ENCODE measurements at places on chromosomes 5 and 9.

DNA sequence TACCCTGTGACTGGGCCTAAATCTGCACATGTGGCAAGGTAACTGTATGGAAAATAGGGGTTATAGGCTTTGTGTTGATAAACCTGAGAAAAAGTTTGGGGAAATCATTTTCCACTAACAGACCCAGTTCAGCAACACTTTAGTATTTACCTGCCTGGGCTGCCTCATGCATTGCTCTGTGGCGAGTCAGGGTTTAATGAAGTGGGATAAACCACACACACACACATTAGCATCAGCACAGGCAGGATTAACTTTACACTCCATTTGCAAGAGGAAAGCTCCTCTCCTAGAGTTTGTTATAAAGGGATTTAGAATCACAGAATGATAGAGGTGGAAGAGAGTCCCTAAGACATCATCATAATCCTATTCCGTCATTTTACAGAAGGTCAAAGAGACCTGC lies 20.0 kb upstream of the ZCCHC7 start:
- no peak for DNase-seq

DNA sequence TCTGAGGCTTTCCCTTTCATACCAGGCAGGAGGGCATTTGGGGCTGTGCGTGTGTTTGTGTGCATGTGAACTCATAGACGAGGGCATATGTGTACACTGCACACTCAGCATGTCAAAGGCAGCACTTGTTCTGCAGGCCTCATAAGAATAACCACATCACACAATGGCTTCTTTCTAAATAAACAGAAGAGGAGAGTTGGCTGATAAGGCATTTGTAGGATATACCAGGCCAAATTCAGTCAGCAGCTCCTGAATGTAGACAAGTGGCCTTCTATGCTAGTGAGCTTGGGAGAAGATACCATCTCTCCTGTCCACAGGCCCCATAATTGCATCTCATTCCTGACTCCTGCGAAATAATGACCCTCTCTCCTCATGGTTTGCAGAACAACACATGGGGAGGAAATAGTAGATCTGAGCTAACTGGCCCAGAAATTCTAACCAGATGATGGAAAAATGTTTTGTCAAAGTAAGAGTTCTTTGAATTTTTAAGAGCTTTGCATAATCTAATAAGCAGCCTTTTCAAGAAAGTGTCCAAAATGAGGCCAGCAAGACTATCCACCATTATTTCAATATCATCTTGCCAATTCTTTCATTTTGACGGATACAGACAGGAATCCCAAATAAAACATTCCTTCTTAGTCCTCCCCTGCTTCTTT lies 60.5 kb upstream of the GAS1 start:
- no peak for DNase-seq

- DNase-seq, result no peak
Measured at GRCh38 chr9:91852801-91853347, 97.2 kb downstream of the ROR2 start.

GRCh38 chr5:173637340-173637739 lies 20.9 kb upstream of the BOD1 start:
- DNase-seq, result no peak

- no peak for DNase-seq
Measured at GRCh38 chr9:128232528-128233428, 29.6 kb downstream of the DNM1 start.

DNA sequence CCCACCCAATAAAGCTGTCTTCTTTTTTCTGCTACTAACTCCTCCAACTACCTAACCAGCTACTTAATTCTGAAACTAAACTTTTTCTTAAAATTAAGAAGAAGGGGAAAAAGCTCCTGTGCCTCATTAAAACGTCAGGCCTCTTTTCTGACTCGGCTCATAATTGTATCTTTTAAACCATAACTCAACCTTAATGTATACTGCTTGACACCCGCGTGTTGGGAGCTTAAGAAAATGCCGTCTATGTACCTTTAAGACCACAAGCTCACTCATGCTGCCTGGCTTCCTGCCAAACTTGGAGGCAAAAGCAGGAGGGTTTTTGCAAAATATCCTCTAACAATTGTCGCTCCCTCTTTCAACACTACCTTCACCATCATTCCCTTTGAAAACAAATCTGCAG lies 5.0 kb downstream of the EBF1 start:
- no peak for DNase-seq

- no peak for DNase-seq
Measured at GRCh38 chr9:91066042-91066415, 264.4 kb downstream of the SYK start.

DNA sequence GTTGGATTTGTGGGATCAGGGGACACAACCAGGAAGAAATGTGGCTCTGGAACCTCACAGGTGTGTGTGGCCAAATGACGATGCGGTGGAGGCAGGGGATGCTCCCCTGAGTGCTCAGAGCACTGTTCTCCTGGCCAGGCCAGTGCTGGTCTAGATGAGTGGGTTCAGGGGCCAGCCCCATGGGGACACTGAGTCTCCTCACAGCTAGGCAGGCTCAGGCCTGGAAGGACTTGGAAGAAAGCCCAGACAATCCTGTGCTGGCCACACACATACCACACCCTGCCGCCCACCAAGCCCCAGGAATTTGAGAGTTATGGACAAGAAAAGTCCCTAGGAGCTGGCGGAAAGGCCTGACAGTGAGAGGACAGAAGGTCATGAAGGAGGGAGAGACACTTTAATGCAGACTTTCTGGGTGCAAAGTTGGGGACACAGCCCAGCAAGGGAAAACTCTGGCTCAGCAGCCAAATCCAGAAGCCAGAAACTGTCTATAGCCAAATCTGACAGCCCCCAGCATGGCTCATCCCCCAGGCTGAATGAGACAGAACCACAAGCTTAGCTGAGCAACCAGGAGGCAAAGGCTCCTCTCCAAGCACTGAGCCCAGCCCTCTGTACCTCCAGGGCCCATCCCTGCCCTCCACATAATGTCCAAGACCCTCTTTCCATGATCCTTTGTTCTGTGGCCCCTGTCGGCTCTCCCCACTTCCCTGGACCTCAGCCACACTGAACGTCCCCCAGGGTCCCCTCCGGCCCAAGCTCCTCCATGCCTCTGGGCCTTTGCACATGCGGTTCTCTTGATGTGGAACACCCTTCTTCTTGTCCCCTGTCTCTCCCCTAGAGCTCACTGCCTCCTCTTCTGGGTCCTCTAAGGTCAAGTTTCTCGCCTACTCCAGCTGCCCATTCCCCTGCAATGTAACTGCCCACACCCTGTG lies 22.4 kb downstream of the LHX6 start:
- DNase-seq, result no peak

DNA sequence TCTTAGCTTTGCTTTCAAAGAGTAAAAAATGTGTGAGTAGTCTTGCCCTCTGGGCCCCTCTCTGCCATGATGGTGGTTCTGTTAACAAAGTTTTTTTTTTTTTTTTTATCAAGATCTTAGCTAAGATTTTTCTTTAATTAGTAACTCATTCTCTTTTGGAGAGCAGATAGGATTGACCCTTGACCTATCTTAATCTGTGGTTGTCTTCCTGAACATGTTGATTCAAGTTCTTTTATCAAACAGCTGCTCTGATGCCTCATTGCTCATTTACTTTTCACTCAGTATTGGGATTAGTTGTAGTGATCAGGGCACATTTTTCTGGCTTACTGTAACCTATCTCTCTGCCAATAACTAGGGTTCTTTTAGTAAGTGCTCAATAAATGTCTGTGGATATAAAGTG lies 106.3 kb downstream of the PCSK5 start:
- DNase-seq, result no peak

DNA sequence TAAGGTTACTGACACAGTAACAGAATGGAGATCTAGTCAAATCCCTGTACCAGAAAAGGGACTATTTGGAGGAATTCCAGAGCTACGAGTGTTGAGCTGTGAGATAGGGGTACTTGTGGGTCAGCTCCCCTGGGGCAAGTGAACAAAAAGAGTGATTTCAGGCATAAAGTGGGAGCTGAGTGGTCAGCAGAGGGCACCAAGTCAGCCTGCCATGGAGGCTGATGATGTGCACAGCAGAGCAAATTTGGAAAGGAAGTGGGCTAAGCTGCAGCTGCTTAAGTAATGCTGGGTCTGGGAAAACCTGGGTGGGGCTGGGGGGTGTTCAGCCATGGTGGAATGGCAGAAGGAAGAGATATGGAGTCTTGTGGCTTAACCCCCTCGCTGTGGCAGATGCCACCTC lies 327.9 kb downstream of the NTRK2 start:
- DNase-seq, result no peak

GRCh38 chr5:54259090-54259489 lies 51.3 kb downstream of the ARL15 start:
- DNase-seq, result no peak

DNA sequence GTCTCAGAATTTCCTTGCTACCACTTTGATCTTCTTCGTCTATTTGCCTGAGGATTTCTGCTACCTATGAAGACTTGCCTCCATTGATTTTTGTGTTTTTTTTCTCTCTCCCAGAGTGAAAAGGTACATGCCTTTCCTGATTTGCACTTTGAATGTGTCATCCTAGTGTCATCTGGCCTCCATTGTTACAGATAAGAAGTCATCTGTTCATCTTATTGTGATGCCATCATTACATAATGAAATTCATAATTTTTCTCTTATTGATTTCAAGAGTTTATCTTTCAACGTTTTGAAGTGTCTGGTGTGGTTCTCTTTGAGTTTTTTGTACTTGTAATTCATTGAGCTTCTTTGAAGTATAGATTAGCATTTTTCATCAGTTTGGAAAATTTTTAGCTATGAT lies 144.8 kb downstream of the SH3GL2 start:
- no peak for DNase-seq

- no peak for DNase-seq
Measured at GRCh38 chr5:79712741-79713140, 23.1 kb downstream of the CMYA5 start.

DNA sequence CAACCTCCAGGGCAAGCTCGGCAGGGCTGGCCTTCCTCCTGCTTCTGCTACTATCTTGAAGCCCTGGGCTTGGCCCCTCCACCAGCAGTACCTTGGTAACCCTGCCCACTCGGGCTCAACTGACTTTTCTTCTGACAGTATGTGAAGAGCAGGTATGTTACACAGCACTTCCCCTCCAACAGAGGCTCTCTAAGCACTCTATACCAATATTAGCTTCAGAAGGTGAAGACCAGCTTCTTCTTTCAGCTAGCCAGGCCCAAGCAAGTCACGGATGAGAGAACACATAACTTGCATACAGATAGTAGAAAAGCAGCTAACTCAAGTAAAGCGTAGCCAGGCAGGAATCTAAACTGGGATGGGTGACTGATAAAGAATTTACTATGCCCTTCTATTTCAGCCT lies 64.3 kb downstream of the FEM1C start:
- DNase-seq, result no peak

DNA sequence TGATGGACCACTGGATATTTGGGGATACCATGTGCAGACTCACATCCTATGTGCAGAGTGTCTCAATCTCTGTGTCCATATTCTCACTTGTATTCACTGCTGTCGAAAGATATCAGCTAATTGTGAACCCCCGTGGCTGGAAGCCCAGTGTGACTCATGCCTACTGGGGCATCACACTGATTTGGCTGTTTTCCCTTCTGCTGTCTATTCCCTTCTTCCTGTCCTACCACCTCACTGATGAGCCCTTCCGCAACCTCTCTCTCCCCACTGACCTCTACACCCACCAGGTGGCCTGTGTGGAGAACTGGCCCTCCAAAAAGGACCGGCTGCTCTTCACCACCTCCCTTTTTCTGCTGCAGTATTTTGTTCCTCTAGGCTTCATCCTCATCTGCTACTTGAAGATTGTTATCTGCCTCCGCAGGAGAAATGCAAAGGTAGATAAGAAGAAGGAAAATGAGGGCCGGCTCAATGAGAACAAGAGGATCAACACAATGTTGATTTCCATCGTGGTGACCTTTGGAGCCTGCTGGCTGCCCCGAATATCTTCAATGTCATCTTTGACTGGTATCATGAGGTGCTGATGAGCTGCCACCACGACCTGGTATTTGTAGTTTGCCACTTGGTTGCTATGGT lies 54.5 kb upstream of the HNRNPA0 start:
- DNase-seq, result no peak

- no peak for DNase-seq
Measured at GRCh38 chr5:132081458-132081857, 7.9 kb downstream of the CSF2 start.

GRCh38 chr9:135980926-135981630 lies 19.9 kb upstream of the UBAC1 start:
- DNase-seq, result no peak

DNA sequence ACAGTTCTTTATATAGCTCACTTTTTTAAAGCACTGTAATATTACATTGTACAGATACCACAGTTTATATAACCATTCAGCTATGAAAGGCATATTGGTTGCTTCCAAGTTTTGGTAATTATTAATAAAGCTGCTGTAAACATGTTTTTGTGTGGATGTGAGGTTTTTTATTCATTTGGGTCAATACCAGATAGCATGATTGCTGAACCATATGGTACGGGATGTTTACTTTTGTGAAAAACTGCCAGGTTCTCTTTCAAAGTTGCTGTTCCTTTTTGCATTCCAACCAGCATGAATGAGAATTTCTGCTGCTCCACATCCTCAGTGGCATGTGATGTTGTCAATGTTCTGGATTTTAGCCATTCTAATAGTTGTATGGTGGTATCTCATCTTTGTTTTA lies 439.6 kb upstream of the NMUR2 start:
- DNase-seq, result no peak

DNA sequence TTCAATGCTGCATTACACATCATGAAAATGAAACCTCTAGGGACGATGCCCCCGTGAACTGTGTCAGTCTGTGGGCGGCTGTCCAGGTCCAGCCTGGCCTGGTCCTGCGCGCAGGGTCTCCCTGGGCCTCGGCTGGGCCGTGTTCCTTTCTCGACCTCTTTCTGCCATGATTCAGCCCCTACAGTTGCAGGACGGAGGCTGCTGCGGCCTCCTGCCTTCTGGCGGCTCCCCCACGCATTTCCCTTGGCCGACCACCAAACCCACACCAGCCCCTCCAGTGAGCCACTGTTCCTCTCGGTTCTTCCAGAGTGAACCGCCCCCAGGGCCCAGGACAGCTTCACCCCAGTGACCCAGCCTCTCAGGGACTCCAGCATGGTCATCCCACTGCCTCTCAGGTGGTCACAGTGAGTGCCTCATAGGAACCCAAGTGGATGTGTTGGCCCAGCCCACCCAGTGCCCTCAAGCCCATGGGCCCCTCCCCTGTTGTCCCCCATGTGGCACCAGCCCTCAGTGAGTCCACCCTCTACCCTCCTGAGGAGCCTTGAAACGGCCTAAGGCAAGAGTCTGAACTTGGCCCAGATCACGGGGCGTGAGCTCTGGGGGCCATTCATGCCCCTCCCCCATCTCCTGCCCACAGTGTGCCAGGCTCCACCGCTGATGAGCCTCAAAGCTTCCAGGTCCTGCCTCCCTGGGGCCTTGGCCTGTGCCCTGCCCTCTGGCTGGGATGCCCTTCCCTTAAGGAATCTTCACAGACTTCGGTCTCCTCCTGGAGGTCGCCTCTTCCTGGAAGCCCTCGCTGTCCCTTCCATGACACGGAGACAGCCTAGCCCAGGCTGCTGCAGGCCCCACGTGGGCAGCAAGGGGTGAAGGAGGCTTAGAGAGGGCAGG lies 10.0 kb upstream of the CLIC3 start:
- DNase-seq, result no peak

DNA sequence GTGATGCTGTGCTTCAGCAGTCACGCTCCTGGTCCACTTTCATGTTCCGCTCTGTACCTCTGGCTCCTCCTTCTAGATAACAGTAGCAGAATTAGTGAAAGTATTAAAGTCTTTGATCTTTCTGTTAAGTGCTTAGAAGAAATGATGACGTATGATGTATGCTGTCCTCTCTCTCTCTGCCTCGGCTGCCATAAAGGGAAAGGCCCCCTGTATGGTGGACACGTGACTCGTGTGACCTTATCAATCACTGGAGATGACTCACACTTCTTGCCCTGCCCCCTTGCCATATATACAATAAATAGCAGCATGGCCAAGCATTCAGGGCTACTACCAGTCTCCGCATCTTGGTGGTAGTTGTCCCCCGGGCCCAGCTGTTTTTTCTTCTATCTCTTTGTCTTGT lies 100.3 kb downstream of the SYK start:
- no peak for DNase-seq

GRCh38 chr9:81605170-81605670 lies 84.1 kb downstream of the TLE1 start:
- no peak for DNase-seq
